ENCODE measurements at places on chromosomes 13 and 19. TPM values are rescaled to one million over a fixed set of nuclear protein-coding genes. Genes with fewer than 3 reads are reported as not detected.

Gene NOSIP
- 414 TPM for polyA plus RNA-seq

Gene LGALS14
- polyA plus RNA-seq = not detected

Gene STAP2
- 1.8 TPM for polyA plus RNA-seq

Gene IL12RB1
- polyA plus RNA-seq = 43.2 TPM

Gene VRK3
- polyA plus RNA-seq = 92.7 TPM

Gene NLRP5
- polyA plus RNA-seq = not detected

Gene TGFBR3L
- 1.3 TPM for polyA plus RNA-seq

Gene ZNF208
- polyA plus RNA-seq = 0.51 TPM

Gene PLK5
- not detected for polyA plus RNA-seq

Gene SUPT5H
- polyA plus RNA-seq = 115 TPM

Gene ZNF541
- polyA plus RNA-seq = 0.18 TPM

Gene RASL11A
- 0.75 TPM for polyA plus RNA-seq

Gene IGSF23
- polyA plus RNA-seq = not detected

Gene KLF16
- 0.92 TPM for polyA plus RNA-seq

Gene ZNF441
- polyA plus RNA-seq = 5.9 TPM

Gene CFAP97D2
- 0.31 TPM for polyA plus RNA-seq

Gene SIGLEC11
- polyA plus RNA-seq = not detected

Gene PCDH9
- 0.21 TPM for polyA plus RNA-seq

Gene ELL
- 22.1 TPM for polyA plus RNA-seq

Gene TRPC4
- polyA plus RNA-seq = not detected

Gene JSRP1
- 0.91 TPM for polyA plus RNA-seq

Gene C19orf67
- not detected for polyA plus RNA-seq

Gene RNF225
- not detected for polyA plus RNA-seq

Gene KASH5
- polyA plus RNA-seq = not detected

Gene CEACAM21
- 46.6 TPM for polyA plus RNA-seq

Gene UQCR11
- polyA plus RNA-seq = 613 TPM

Measured in CD8-positive, alpha-beta memory T cell (primary cell).